ENCODE measurements at places on chromosomes 2 and 18. TPM values are rescaled to one million over a fixed set of nuclear protein-coding genes. Genes with fewer than 3 reads are reported as not detected.

The MDH1B gene
- 1.5 TPM for total RNA-seq

The MLPH gene
- total RNA-seq = 6.1 TPM

The TFCP2L1 gene
- total RNA-seq = not detected

The SEMA4F gene
- 17.4 TPM for total RNA-seq

- no peak for DNase-seq
Measured at GRCh38 chr2:65351234-65351947, 81.0 kb downstream of the SPRED2 start.

DNA sequence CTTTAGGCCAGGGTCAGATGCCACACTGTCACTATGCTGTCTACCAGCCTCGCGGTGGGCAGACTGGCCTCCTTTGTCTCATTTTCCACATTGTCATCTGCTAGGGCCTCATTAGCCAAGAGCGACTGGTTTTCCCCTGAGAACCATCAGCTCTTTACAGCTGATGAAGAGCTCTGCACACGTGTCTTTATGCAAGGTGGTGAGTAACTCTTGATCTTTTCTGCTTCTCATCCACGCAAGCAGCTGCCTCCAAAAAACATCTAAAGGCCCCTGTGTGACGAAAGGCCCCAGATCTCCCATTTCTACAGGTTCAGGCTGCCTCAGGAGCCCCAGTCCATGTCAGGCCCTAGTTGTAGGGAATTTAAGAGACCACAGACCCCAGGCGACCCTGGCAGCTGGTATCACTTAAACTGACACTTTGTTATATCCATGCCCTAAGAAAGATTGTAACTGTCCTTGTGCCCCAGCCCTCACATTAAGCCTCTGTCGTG, 52.9 kb downstream of the DPYSL5 start:
- no peak for DNase-seq

Data from chondrocyte (in vitro differentiated cells).